ENCODE measurements at places on chromosomes 4 and X. TPM values are rescaled to one million over a fixed set of nuclear protein-coding genes. Genes with fewer than 3 reads are reported as not detected.

- DNase-seq, result no peak
- H3K27ac ChIP-seq, result no peak overlapping the region
- H3K27me3 ChIP-seq, result no peaks in the 10 kb centered on the region
- no peaks in the 10 kb centered on the region for H3K4me1 ChIP-seq
- peaks cover 11% of the 10 kb centered on the region for H3K36me3 ChIP-seq
- no peak overlapping the region for H3K4me3 ChIP-seq
These were observed 38.7 kb upstream of the CPLX1 start for GRCh38 chr4:864456-865120.

GRCh38 chr4:71009890-71010588, 16.6 kb downstream of the DCK start:
- H3K36me3 ChIP-seq, result peaks cover 4% of the 10 kb centered on the region
- H3K4me1 ChIP-seq, result no peaks in the 10 kb centered on the region
- H3K4me3 ChIP-seq, result no peak overlapping the region
- no peak for DNase-seq
- no peak overlapping the region for H3K27ac ChIP-seq
- no peaks in the 10 kb centered on the region for H3K27me3 ChIP-seq

DNA sequence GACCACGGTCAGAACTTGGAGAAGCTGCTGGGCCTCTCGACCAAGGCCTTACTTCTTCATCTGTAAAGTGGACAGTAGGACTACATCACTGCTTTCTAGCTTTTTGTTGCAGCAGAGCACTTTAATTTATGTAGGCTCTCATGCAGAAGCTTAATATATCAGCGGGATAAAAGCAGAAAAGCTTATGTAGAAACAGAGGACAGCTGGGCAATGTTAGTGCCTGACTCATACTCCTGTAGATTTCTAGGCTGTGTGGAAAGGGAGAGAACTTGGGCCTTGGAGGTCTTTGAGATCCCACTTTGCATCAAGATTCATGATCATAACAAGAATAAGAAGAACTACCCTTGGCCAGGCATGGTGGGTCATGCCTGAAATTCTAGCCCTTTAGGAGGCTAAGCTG, 91.2 kb downstream of the ARHGAP10 start:
- no peak overlapping the region for H3K4me3 ChIP-seq
- no peaks in the 10 kb centered on the region for H3K36me3 ChIP-seq
- peaks cover 19% of the 10 kb centered on the region for H3K4me1 ChIP-seq
- H3K27ac ChIP-seq, result no peak overlapping the region
- DNase-seq, result no peak

DNA sequence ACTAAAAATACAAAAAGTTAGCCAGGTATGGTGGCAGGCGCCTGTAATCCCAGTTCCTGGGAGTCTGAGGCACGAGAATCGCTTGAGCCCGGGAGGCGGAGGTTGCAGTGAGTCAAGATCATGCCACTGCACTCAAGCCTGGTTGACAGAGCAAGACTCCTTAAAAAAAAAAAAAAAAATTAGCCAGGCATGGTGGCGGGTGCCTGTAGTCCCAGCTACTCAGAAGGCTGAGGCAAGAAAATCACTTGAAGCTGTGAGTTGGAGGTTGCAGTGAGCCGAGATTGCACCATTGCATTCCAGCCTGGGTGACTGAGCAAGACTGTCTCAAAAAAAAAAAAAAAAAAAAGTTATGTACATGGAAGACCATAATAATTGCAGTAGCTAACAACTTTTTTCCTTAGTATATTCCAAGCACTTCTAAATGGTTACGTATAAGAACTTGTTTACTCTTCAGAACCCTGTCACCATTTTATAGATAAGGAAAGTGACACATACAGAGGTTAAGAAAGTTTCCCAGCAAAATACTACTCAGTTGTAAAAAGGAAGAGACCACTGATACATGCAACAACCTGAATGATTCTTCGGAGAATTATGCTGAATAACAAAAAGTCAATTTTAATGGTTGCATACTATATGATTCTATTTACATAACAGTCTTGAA, 24.5 kb downstream of the RUFY3 start:
- DNase-seq, result no peak
- no peak overlapping the region for H3K4me3 ChIP-seq
- H3K27ac ChIP-seq, result no peak overlapping the region
- no peaks in the 10 kb centered on the region for H3K27me3 ChIP-seq
- H3K4me1 ChIP-seq, result no peaks in the 10 kb centered on the region

DNA sequence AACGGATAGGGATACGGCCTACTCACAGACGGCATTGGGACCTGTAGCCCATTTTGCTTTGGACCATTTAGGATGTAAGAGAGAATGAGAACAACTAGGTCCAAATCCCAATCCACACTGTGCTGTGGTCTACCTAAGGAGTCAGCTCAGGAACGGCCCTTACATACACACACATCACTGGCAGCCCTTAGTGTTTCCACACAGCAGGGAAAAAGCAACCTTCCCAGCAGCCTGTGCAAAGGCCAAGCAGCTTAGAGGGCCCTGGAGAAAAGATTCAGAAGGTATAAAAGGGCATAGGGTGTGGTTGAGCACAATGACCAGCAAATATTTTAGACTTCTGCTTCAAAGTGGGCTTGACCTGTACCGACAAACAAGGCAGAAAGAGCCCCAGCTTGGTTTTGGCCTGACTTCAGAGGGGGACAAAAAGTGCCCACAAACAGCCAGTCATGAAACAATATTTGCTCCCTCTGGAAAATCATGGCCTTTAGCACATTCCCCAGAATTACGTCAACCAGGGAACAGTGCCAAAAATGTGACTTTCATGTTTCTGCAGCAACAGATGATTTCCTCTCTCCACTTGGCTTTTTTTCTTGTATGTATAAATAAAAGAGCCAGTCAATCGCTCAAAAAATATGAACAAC, 359.5 kb upstream of the FGF16 start:
- no peaks in the 10 kb centered on the region for H3K36me3 ChIP-seq
- H3K4me1 ChIP-seq, result no peaks in the 10 kb centered on the region
- no peak overlapping the region for H3K4me3 ChIP-seq
- no peak for DNase-seq
- H3K27ac ChIP-seq, result no peak overlapping the region

DNA sequence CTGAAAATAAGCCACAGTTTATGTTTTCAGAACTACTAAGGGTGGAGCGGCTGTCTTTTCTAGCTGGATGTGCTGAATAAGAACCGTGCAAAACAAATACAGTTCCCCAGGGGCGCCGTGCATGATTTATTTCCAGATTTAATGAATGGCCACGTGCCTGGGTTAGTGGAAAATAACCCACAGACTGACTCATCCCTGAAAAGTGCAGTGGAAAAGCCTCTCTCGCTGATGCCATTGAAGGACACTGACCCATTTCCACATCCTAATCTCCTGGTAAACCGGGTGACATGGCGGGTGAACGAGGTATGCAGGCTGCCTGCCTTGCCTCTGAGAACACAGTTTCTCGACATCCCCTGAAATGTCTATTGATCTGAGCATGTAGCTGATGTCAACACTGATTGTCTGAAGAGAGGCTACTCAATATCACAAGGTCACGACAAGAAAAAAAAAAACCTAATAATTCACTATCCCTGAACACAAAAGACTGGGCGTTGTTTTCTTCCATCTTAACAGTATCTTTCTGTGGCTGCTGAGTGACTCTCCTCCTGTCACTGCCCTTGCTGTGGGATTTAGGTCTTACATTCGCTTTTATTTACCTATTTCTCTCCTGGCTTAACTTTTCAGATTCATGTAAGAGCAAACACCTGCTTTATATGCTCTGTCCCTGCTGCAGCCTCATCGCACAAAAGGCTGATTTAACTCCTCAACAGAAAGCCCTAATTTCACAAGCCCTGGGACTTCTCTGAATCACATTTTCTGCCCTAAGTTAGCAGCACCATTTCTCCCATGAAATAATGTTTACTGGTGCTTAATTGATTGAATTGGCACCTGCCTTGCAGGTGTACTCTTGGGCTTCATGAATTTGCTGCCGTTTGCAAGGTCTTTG, 76.9 kb upstream of the SCOC start:
- peaks cover 6% of the 10 kb centered on the region for H3K27me3 ChIP-seq
- H3K36me3 ChIP-seq, result peaks cover 5% of the 10 kb centered on the region
- no peak overlapping the region for H3K27ac ChIP-seq
- peaks cover 32% of the 10 kb centered on the region for H3K4me1 ChIP-seq
- DNase-seq, result peak; percentile 3
- H3K4me3 ChIP-seq, result peak overlapping the region; percentile 55

- no peak overlapping the region for H3K4me3 ChIP-seq
- DNase-seq, result no peak
- no peaks in the 10 kb centered on the region for H3K36me3 ChIP-seq
- no peaks in the 10 kb centered on the region for H3K4me1 ChIP-seq
- no peak overlapping the region for H3K27ac ChIP-seq
These were observed 234.0 kb downstream of the OPHN1 start for GRCh38 chrX:68199062-68199848.

- H3K27me3 ChIP-seq, result no peaks in the 10 kb centered on the region
- DNase-seq, result no peak
- no peak overlapping the region for H3K27ac ChIP-seq
- H3K4me1 ChIP-seq, result no peaks in the 10 kb centered on the region
- no peaks in the 10 kb centered on the region for H3K36me3 ChIP-seq
These were observed 1216.1 kb downstream of the FSTL5 start for GRCh38 chr4:160947653-160948052.

- no peak overlapping the region for H3K4me3 ChIP-seq
- no peak overlapping the region for H3K27ac ChIP-seq
- no peak for DNase-seq
- peaks cover 22% of the 10 kb centered on the region for H3K4me1 ChIP-seq
These were observed 100.6 kb downstream of the CHIC2 start for GRCh38 chr4:53963781-53964180.

TSPAN6 gene
- 70.6 TPM for total RNA-seq

MAB21L2 gene
- total RNA-seq, result 0.29 TPM

SLC7A11 gene
- total RNA-seq, result 37.7 TPM

ZXDA gene
- 3.5 TPM for total RNA-seq

Measured in Calu3 (cell line).